ENCODE measurements at places on chromosomes 2 and 18.

- DNase-seq: no peak
Observed at GRCh38 chr2:175001566-175001965, 3.6 kb downstream of the CHN1 start.

DNA sequence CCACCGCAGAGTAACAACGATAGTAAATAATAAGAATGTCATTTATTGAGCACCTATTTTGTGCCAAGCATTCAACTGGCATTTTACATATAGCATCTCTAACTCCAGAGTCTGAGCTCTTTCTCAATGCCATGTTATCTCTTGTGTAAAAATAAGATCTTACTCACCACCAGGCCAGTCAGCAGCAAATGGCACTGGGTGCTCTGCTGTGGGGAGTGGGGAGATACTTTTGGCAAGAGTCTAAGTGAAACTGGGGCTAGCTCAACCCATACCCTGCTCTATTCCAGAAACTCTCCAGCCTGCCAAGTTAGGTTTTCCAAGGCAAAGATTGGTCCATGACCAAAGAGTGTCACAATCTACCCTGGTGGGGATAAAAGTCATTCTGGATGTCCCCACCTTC is 5.0 kb upstream of the SLC4A3 start:
- DNase-seq: no peak

GRCh38 chr2:124640221-124640750 is 615.2 kb downstream of the CNTNAP5 start:
- DNase-seq: no peak

GRCh38 chr2:179524809-179525339 is 260.2 kb upstream of the SESTD1 start:
- DNase-seq: no peak

DNA sequence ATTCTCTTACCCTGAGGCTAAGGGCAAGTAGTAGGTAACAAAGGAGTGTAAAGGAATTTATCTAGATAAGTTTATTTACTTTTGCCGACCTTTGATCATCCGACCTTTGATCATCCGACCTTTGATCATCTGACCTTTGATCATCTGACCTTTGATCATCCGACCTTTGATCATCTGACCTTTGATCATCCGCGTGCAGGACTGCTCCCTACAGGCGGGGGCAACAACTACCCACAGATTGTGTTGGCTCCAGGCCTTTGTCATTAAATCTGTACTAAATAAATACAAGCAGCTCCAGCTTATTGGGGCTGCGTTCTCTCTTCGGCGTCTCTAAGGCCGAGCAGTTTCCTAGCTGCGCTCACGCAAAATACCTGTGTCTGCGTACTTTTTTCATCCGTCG is 56.6 kb downstream of the ZNF638 start:
- no peak for DNase-seq

Measured in mesothelial cell of epicardium (in vitro differentiated cells).